ENCODE measurements at places on chromosomes 1 and 21.

DNA sequence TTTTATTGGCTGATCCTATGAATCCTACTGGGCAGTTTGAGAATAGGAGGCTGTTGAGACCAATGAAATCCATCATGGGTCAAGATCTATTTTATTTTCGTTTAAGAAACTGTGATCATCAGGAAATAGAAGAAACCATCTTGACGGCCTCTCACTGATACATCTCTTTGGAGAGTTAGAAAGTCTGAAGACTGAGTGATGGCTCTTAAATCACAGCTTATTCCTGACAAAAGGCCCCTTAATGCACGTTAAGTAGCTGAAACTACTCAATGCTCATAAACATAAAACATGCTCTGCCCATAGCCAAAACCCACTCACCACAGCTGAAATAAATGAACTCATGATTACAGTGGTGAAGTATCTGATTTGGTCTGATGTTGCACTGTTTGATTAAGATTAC lies 784.5 kb upstream of the NEGR1 start:
- DNase-seq: no peak

DNA sequence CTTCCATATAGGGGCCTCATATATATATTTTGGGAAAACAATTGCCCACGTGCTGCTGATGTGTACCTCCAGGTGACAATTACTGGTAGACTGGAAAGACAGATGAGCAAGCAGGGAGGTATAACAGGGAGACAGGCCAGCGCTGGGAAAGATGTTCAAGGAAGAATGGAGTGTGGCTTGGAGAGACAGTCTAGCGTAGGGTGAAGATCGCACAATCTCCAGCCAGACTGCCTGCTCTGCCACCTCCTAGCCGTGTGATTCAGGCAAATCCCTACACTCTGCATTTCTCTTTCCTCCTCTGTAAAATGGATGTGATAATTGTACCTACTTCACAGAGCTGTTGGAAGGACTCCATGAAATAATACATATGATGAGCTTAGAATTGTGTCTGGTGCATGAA lies 66.1 kb downstream of the TMCO4 start:
- DNase-seq: no peak

GRCh38 chr1:170634293-170634692 lies 29.6 kb upstream of the PRRX1 start:
- no peak for DNase-seq

- no peak for DNase-seq
Observed at GRCh38 chr1:157153746-157154145, 15.6 kb upstream of the ETV3 start.

- no peak for DNase-seq
Observed at GRCh38 chr1:26302733-26303405, 3.6 kb downstream of the UBXN11 start.
